ENCODE measurements at places on chromosomes 1 and 21. TPM values are rescaled to one million over a fixed set of nuclear protein-coding genes. Genes with fewer than 3 reads are reported as not detected.
A peak's percentile ranks its signal among the peaks of the same experiment; 100 is the strongest.

DNA sequence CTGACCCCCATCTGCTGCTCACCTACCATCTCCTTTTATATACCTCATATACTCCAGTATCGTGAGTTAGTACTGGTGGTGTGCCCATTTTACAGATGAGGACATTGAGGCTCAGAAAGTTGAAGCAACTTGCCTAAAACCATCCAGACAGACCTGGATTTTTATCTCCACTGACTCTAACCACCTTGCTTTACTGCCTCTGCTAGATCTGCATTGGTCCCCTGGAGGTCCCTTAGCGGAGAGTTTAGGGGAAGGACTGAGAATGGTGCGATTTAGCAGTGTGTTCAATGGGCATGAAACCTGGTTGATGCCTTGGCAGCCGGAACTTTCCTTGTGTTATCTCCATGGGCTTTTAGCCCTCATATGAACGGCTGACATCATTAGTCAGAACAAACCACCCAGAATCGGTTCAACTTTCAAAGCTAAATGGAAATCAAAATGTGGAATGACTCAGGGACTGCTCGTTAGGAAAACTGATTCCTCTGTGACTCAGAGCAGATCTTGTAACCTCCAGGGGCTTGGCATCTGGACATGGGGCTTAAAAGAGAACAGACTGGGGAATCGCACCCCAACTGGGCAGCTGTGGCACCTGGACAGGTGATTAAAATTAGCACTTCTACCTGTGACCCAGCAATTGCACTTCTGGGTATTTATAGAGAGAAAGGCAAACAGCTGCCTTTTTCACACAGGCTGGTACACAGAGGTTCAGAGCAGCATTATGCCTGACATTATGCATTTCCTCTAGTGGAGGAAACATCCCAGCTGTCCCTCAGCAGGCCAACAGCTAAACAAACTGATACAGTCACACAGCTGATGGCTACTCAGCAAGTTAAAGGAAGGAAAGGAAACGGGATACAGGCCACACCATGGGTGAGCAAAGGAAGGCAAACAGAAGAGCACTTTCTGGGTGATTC lies 25.3 kb downstream of the TMEM51 start:
- peak overlapping the region; percentile 72 for H3K27ac ChIP-seq
- H3K36me3 ChIP-seq: no peaks in the 10 kb centered on the region
- no peaks in the 10 kb centered on the region for H3K27me3 ChIP-seq
- no peak overlapping the region for H3K4me3 ChIP-seq
- DNase-seq: peak; percentile 88

GRCh38 chr1:87388411-87388810 lies 59.7 kb downstream of the LMO4 start:
- no peak overlapping the region for H3K27ac ChIP-seq
- DNase-seq: no peak
- no peak overlapping the region for H3K4me3 ChIP-seq
- H3K4me1 ChIP-seq: peaks cover 13% of the 10 kb centered on the region
- no peaks in the 10 kb centered on the region for H3K27me3 ChIP-seq

GRCh38 chr1:153568367-153569099 lies 2.9 kb upstream of the S100A2 start:
- H3K36me3 ChIP-seq: no peaks in the 10 kb centered on the region
- peak; percentile 88 for DNase-seq
- peak overlapping the region; percentile 100 for H3K27ac ChIP-seq
- peak overlapping the region; percentile 7 for H3K4me3 ChIP-seq
- peaks cover 56% of the 10 kb centered on the region for H3K4me1 ChIP-seq

- DNase-seq: no peak
- peaks cover 19% of the 10 kb centered on the region for H3K4me1 ChIP-seq
- H3K27me3 ChIP-seq: no peaks in the 10 kb centered on the region
Observed at GRCh38 chr1:33030575-33030974, 6.1 kb downstream of the AK2 start.

Gene LCE3D
- total RNA-seq: not detected

GRCh38 chr1:165900576-165901380 lies 73.4 kb downstream of the UCK2 start:
- no peak overlapping the region for H3K4me3 ChIP-seq
- H3K36me3 ChIP-seq: peaks cover 24% of the 10 kb centered on the region
- H3K27ac ChIP-seq: peak overlapping the region; percentile 99
- H3K4me1 ChIP-seq: peaks cover 53% of the 10 kb centered on the region

DNA sequence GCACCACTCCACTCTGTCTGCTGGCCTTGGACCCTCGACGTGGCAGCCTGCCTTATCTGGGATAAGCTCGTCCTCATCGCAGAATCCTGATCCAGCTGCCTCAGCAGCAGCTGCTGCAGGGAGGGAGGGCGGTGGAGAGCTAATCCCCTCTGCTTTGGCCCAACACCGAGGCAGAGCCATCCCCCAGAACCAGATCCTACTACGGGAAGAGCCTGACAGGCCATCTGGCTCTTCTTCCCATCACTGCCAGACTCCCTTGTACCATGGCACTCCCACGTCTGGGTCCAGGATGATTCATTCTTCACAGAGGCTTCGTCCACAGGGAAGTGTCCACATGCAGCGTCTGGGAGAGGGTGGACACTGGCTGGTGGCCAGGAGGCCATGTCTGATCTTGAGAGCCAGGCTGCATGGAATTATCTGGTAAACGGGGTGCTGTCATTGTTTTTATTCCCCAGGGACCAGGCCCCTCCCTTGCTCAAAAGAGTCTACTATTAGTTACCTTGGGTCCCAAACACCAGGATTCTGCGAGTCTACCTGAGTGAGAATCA lies 14.6 kb upstream of the PKP1 start:
- H3K27ac ChIP-seq: peak overlapping the region; percentile 94
- no peaks in the 10 kb centered on the region for H3K36me3 ChIP-seq
- peaks cover 41% of the 10 kb centered on the region for H3K4me1 ChIP-seq
- H3K4me3 ChIP-seq: no peak overlapping the region
- DNase-seq: peak; percentile 94
- H3K27me3 ChIP-seq: no peaks in the 10 kb centered on the region

- H3K27ac ChIP-seq: no peak overlapping the region
- no peaks in the 10 kb centered on the region for H3K36me3 ChIP-seq
- peaks cover 14% of the 10 kb centered on the region for H3K4me1 ChIP-seq
- H3K27me3 ChIP-seq: peaks cover 4% of the 10 kb centered on the region
Observed at GRCh38 chr1:232891071-232891470, 59.3 kb upstream of the NTPCR start.

- no peaks in the 10 kb centered on the region for H3K4me1 ChIP-seq
- H3K36me3 ChIP-seq: no peaks in the 10 kb centered on the region
- H3K27ac ChIP-seq: no peak overlapping the region
- H3K27me3 ChIP-seq: no peaks in the 10 kb centered on the region
Observed at GRCh38 chr1:211723273-211723672, 47.9 kb upstream of the NEK2 start.

GRCh38 chr1:172549621-172550280 lies 16.8 kb downstream of the SUCO start:
- no peak for DNase-seq
- H3K4me1 ChIP-seq: no peaks in the 10 kb centered on the region
- no peaks in the 10 kb centered on the region for H3K36me3 ChIP-seq
- H3K27ac ChIP-seq: no peak overlapping the region
- H3K27me3 ChIP-seq: no peaks in the 10 kb centered on the region

- H3K27ac ChIP-seq: peak overlapping the region; percentile 99
- peaks cover 22% of the 10 kb centered on the region for H3K4me1 ChIP-seq
- H3K27me3 ChIP-seq: no peaks in the 10 kb centered on the region
- peaks cover 67% of the 10 kb centered on the region for H3K36me3 ChIP-seq
Observed at GRCh38 chr1:1262758-1263157, 10.9 kb downstream of the UBE2J2 start.

Gene CD101
- total RNA-seq: under 0.01 TPM

GRCh38 chr1:53166912-53167311 lies 24.5 kb upstream of the SLC1A7 start:
- peaks cover 7% of the 10 kb centered on the region for H3K4me1 ChIP-seq
- no peak overlapping the region for H3K27ac ChIP-seq
- H3K36me3 ChIP-seq: no peaks in the 10 kb centered on the region
- H3K4me3 ChIP-seq: no peak overlapping the region
- peak; percentile 72 for DNase-seq

Gene ADCY10
- total RNA-seq: 0.36 TPM

DNA sequence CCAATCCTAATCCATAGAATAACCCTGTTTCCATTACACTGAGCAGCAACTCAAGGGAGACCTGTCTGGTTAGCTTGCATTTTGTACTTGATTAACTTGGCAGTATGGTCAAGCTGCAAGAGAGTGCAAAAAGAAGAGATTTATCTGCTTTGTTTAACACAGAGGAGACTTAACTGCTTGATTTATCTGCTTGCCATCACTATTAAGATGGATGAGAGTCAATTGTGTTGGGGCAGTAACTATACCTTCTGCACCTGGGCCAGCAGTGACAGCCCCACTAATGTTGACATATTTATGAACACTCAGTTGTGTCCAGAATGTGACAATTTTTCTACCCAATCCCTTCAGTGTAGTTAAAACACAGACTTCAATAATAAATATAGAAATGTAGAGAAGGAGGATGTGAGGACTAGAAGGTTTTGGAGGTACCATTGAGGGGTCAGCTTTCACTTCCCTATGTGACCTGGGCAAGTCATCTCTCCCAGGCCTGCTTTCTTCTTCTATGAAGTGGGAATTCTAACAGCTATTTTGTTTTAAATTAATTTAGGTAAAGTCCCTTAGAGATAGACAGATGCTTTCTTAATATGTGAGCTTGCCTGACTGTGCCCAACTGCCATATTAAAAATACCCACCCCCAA lies 159.1 kb upstream of the KCNK2 start:
- no peak overlapping the region for H3K27ac ChIP-seq
- H3K4me3 ChIP-seq: no peak overlapping the region
- H3K36me3 ChIP-seq: no peaks in the 10 kb centered on the region
- DNase-seq: no peak

Gene KRTAP21-2
- not detected for total RNA-seq

- H3K27me3 ChIP-seq: no peaks in the 10 kb centered on the region
- peaks cover 8% of the 10 kb centered on the region for H3K36me3 ChIP-seq
- H3K4me3 ChIP-seq: peak overlapping the region; percentile 94
Observed at GRCh38 chr1:99970713-99971255, 988 bp downstream of the SLC35A3 start.

Gene OR14K1
- 0.36 TPM for total RNA-seq

Gene LCE1A
- not detected for total RNA-seq

Gene TBX19
- 1.1 TPM for total RNA-seq

- no peak for DNase-seq
- H3K36me3 ChIP-seq: no peaks in the 10 kb centered on the region
- H3K27me3 ChIP-seq: no peaks in the 10 kb centered on the region
- no peaks in the 10 kb centered on the region for H3K4me1 ChIP-seq
- H3K4me3 ChIP-seq: no peak overlapping the region
Observed at GRCh38 chr1:236636017-236636416, 31.7 kb upstream of the HEATR1 start.
